Daoy (cell line): ENCODE measurements at places on chromosomes 7 and 10. TPM values are rescaled to one million over a fixed set of nuclear protein-coding genes. Genes with fewer than 3 reads are reported as not detected.

Gene TEX47
- not detected in 2 replicates for total RNA-seq

Gene ZFAND4
- total RNA-seq: 7.0 and 9.1 TPM in 2 replicates

Gene PILRA
- total RNA-seq: 0.69 TPM in 1 of 2 replicates, not detected in the other

Gene SSC4D
- total RNA-seq: 0.30 and 2.5 TPM in 2 replicates

Gene PHKG1
- 1.5 TPM in 1 of 2 replicates, not detected in the other for total RNA-seq

Gene KCNMA1
- total RNA-seq: 28.8 and 32.8 TPM in 2 replicates

Gene CDC14C
- not detected in 2 replicates for total RNA-seq

Gene TMEM254
- 4.4 and 5.5 TPM in 2 replicates for total RNA-seq

Gene SLC13A1
- total RNA-seq: not detected in 2 replicates

Gene SPDYE6
- total RNA-seq: not detected in 2 replicates

Gene AGR3
- not detected in 2 replicates for total RNA-seq

Gene CPXM2
- total RNA-seq: 4.9 and 8.6 TPM in 2 replicates

DNA sequence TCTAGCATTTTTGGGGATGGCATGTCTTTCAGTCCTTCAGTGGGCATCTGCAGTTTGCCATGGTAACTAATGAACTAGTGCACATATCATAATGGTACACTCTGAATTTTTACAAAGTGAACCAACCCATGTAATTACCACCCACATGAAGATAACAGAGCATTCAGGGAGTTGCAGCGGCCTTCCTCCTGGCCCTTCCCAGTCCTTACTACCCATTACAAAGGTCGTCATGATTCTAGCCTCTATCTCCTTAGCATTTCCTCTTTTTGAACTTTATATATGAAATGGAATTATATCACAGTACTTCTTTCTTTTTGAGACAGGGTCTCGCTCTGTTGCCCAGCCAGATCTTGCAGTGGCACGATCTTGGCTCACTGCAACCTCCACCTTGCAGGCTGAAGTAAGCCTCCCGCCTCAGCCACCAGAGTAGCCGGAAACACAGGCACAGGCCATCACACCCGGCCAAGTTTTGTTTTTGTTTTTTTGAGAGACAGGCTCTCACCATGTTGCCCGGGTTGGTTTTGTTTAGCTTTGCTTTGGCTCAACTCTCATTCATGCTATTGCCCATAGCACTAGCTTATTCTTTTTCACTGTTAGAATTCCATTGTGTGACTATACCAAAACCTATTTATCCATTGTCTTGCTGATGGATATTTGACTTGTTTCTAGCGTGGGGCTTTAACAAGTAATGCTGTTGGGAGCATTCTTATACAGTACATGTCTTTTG, 79.2 kb downstream of the APBB1IP start:
- no peak for DNase-seq

- no peak for DNase-seq
These were observed 161.2 kb downstream of the SVIL start for GRCh38 chr10:29473406-29474100.

DNA sequence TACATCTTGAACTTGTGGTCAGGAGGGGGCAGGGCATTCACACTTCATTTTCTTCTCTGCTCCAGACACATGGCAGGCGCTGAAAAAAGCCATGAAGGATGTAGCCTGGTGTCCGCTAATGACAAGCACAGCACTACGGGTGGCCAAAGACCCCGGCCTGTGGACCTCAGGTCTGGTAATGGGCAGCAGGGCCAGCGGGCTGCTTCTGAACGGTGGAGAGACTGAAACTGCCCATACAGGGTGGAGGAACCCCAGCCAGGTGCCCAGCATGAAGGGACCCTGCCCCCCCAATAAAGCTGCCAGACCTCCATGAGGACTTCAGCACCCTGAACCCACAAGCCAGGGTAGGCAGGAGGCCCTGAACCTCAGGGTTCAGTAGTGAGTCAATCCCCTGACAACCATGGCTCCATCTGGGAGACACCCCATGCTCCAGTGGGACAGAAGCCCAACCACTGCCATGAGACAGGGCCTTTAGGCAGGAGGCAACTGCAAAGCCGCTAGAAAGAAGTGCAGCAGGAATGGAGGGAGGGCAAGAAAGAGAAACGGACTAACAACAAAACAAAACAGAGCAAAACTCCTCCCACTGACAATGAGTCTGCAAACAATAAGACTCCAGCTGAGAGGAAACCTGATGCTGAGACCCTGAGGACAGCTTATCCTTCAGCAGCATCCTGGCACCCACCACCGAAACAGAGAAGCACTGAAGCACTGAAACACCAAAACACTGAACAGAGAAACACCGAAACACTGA, 140.2 kb upstream of the PPP2R2D start:
- no peak for DNase-seq

DNA sequence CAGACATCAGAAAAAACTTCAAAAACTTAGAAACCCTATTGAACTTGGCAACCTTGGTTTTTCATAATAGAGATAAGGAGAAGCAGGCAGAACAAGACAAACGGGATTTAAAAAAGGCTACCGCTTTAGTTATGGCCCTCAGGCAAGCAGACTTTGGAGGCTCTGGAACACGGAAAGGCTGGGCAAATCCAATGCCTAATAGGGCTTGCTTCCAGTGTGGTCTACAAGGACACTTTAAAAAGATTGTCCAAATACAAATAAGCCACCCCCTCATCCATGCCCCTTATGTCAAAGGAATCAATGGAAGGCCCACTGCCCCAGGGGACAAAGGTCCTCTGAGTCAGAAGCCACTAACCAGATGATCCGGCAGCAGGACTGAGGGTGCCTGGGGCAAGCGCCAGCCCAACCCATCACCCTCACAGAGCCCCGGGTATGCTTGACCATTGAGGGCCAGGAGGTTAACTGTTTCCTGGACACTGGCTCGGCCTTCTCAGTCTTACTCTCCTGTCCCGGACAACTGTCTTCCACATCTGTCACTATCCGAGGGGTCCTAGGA, 115.3 kb downstream of the NRCAM start:
- DNase-seq: no peak

DNA sequence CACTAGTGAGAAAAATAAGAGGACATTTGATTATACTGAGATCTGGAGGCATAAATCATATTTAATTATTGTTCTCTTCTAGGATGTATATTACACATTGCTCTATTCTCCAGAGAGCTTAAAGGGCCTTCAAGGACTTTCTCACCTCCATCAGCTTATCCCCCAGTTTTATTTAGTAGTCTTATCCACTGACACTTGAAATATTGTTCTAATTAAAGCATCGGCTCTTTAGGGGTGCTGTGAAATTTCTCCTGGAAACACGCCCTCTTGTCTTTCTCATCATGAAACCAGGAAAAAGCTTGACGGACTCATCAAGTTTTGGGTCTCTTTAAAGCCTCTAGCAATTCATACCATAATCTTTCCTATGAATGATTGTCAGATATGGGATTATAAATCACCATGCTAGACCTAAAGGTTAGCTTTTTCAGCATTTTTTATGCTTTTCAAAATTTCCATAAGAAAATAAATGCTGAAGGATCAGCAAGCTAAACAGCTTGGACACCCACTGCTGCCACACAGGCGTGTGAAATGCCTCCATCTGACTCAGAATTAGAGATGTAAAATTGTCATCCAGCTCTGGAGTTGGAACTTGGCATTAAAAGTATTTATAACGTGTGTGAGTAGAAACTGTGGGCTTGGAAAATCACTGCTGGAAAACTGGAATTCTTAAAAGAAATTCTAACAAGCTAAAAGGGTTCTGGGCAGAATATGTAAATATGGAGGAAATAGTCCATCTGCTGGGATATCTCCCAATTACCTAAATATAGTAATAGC, 216.3 kb downstream of the CHRM2 start:
- DNase-seq: no peak

- peak; percentile 60 for DNase-seq
These were observed 18.6 kb upstream of the VDAC2 start for GRCh38 chr10:75191821-75192568.

GRCh38 chr10:101602761-101603398, 14.8 kb downstream of the DPCD start:
- DNase-seq: peak; percentile 69

- no peak for DNase-seq
These were observed 37.0 kb upstream of the CHST3 start for GRCh38 chr10:71927159-71927558.

DNA sequence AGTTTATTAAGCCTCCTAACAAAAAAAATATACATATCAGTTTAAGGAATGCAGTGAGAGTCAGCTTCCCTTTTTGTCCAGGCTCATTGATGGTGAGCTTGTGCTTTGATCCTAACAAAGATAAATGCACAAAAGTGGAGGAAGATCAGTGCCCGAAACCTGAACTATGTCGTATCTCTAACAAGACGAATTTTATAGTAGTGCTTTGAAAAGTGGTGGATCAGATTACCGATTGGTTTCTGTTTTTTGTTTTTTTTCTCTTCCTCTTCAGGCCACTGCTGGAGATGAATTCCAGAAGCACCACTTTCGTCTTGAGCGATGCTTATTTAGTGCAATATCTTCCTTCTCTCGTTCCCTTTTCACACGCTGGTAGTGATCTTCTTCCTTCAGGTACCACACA, 72.8 kb downstream of the RHOBTB1 start:
- DNase-seq: no peak

- DNase-seq: no peak
These were observed 26.5 kb downstream of the ADRA2A start for GRCh38 chr10:111103196-111103840.

DNA sequence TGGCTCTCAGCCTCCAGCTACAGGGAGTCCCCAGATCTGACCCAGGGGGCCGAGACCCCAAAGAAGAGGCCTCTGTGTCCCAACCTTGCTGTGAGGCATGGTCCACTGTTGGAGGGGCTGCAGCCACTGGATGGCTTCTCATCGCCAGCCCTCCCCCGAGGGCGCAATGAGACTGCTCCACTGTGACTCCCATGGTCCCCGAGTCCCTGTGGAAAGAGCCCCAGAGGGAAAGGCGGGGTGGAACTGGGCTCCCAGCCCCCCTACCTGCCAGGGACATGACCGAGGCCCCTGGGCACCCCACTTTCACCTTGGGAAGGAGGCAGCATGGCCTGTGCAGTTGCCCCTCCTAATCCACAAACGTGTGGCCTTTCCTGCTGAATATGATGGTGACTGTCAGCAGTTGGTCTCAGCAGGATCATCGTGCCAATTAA, 33.5 kb upstream of the RET start:
- no peak for DNase-seq

DNA sequence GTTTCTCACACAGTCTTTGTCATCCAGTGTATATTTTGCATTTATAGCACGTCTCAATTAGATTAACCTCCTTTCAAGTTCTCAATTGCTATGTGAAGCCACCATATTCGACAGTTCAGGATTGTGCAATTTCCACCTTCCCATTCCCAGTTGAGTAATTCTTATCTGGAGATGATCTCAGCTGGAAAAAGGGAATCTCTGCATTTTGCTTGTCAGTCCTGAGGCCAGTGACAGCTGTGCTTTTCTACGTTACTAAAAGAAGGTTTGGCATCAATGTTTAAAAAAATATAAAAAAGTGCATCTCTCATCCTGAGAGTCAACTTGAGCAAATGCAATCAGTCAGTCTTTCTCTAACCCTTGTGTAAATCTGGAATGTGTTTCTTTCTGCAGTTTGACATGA, 247.7 kb downstream of the PRKG1 start:
- no peak for DNase-seq

DNA sequence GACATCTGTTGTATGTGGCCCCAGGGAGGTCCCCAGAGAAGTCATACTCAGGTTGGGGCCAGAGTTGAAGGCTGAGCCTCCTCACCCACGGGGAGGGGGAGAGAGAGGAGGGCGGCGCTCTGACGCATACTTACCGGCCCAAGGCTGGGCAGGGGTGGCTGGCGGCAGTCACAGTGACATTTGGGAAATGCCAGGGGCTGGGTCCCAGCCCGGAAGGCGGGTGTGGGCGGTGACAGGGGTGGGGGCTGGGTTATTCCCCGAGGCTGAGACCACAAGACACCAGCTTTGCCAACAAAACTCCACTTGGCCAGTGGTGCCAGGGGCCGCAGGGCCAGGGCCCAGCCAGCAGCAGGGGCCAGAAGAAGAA, 41.1 kb downstream of the RASGEF1A start:
- peak; percentile 21 for DNase-seq

- peak; percentile 70 for DNase-seq
These were observed 41.4 kb downstream of the COL1A2 start for GRCh38 chr7:94436018-94436604.

- no peak for DNase-seq
These were observed 9.0 kb downstream of the SPOCK2 start for GRCh38 chr10:72079356-72079755.

DNA sequence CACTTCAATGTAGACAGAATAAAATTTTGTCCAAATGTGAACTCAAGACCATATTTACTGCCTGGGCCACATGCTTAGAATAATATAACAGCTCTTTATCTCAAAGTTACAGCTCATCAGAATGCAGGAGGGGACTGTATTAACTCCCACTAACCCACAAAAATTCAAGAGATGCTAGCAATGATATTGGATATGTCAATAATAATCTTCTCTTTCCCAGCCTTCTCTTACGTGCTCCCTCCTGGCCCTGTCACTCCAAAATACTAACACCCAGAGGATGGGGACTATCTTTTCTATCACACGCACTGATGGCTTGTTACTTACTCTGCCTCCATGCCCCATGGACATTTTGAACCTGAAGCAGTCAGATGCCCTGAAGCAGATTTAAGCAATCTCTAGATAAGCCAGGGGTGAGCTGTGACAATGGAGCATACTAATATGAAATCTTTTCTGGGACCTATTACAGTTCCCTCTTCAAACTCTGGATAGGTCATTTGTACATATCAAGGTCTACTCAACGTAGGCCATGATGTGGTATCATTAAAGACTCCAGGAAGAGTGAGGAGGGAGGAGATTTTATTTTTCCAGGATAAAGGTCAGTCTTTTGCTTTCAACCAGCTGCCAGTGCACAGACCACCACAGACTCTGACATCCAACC, 803.0 kb downstream of the GRM8 start:
- no peak for DNase-seq

GRCh38 chr7:148708026-148708885, 9.6 kb downstream of the CUL1 start:
- no peak for DNase-seq

- no peak for DNase-seq
These were observed 139.3 kb upstream of the HDAC9 start for GRCh38 chr7:18356191-18356645.

DNA sequence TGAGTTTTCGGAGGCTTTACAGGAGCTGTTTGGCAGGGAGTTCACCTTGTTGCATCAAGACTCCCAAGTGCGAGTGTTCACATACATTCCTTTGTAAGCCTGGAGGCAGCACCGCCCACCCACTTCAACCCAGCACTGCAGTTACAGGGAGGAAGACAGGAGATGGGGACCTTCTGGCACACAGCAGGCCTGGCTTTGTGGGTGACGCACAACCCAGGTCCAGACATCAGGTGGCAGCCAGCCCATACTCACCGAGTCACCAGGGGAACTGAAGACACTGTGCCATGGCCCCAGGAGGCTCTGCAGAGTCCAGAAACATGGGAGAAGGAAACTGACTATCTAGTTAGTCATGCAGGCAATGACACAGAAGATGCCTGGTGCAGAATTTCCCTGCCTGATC, 305.9 kb upstream of the RNF32 start:
- DNase-seq: peak; percentile 91

GRCh38 chr7:157362729-157363128, 25.9 kb downstream of the DNAJB6 start:
- no peak for DNase-seq

- DNase-seq: no peak
These were observed 215.5 kb downstream of the GATA3 start for GRCh38 chr10:8269976-8270375.

GRCh38 chr7:81768951-81769778, 682 bp downstream of the HGF start:
- no peak for DNase-seq

- no peak for DNase-seq
These were observed 73.2 kb upstream of the CHST15 start for GRCh38 chr10:124166431-124167125.

GRCh38 chr7:136034132-136034531, 57.0 kb upstream of the MTPN start:
- DNase-seq: no peak
